ENCODE measurements at places on chromosomes 13 and 19.
A peak's percentile ranks its signal among the peaks of the same experiment; 100 is the strongest.

DNA sequence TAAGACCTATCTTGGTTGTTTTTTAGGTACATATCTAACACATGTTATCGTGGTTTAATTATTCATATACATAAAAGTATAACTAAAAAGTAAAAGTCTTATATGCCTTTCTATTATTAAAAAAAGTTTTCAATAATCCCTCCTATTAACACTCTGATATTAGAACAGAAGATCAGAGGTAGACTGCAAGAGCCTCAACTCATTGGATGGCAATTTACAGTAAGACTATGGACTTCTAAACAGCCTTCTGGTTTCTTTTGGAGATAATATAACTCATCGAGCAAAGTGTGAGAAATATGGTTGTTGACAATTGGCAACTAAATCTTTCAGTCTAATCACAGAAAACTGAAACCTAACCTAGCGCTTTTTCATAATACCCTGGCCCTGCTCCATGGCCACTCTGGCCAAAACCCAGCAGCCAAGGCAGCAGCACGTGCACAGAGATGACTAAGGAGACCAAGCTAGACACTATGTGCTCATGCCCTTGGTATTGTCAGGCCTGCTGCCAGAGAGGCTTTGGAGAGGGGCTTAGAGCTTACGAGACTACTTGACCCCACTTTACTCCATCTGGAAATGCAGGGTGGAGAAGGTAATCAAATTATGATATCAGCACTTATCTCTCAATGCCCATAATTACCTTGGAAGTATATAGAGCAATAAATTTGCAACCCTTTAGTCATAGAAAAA is 40.6 kb upstream of the EEF1AKMT1 start:
- DNase-seq, result no peak

- DNase-seq, result no peak
Measured at GRCh38 chr13:33229446-33230177, 55.9 kb downstream of the STARD13 start.

- no peak for DNase-seq
Measured at GRCh38 chr19:48874303-48875135, 2.3 kb downstream of the PPP1R15A start.

GRCh38 chr13:106382534-106382933 is 152.9 kb downstream of the EFNB2 start:
- no peak for DNase-seq

- DNase-seq, result no peak
Measured at GRCh38 chr13:111121506-111121905, 6.4 kb downstream of the ARHGEF7 start.

- DNase-seq, result no peak
Measured at GRCh38 chr19:28843761-28844492, 369.0 kb downstream of the UQCRFS1 start.

DNA sequence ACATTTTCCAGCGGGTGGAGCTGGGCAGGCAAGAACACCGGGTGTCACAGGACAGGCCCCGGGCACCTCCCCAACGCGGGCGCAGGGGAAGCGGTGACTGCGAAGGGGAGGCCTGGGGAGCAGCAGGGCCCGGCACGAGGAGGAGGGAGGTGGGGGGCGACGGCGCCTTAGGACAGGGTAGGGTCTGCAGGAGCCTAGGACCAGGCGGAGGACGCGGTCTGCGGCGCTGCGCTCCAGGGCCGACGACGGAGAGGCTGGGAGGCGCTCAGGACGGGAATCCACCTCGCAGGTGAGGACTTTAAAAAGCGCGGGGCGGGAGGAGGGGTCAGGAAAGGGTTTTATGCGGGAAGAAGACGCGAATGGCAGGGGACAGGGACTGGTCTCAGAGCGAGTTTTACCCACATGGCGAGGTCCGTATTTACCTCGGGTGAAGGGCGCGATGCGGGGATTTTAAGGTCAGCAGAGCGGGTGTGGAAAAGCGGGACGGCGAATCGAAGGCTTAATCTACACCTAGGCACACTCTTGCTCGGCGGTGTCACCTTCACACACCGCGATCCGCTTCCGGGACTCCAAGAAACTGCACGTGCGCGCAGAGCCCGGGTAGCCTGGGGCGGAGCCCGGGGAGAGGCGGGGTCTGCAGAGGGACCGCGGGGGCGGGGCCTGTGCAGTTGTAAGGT is 13.5 kb downstream of the ERVV-2 start:
- peak; percentile 28 for DNase-seq

GRCh38 chr13:48873587-48873986 is 102.1 kb upstream of the FNDC3A start:
- no peak for DNase-seq

- peak; percentile 27 for DNase-seq
Measured at GRCh38 chr13:112968380-112968909, 569 bp upstream of the MCF2L start.

GRCh38 chr13:76917095-76917494 is 30.9 kb upstream of the KCTD12 start:
- DNase-seq, result no peak

- DNase-seq, result no peak
Measured at GRCh38 chr19:4501691-4502090, 16.6 kb downstream of the PLIN4 start.

DNA sequence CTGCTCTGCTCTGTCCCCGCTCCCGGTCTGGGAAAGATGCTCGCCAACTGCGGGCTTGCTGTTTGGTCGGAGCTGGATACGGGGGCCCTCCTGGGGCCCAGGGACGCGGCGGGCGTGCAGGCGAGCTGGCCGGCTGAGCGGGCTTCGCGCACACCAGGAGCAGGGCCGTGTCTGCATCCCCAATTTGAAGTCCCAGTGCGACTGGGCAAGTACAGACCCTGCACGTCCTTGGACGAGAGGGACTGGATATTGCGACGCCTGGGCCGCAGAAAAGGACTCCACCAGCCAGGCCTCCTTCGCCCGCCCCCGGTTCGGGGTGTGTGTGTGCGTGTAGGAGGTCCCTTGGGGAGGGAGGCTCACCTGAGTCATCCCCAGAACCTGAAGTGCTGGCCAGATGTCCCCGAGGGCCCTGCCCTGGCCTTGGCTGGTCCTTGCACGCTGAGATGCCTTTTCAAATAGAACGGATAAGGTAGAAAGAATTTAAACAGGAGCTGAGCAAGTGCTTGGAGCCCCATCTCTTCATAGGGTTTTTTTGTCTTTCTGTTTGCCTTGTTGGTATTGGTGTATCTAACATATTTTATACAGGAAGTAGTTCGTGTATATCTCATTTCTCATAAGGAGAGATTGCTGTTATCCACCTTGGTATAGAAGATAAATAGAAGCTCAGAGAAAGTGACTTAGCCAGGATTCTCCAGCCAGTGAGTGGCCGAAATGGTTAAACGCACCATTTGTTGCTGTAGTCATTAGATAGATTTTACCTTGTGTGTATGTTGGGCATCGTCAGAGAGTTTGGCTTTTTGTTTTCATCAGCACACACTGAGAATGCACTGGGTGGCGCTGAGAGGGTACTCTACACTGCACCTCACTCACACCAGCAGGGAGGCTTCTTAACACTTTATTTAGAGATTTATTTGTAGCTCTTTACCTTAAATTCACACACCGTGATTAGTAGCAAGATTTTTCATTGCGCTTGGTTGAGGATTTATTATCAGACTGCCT is 1.1 kb downstream of the NAXD start:
- DNase-seq, result peak; percentile 38

- no peak for DNase-seq
Measured at GRCh38 chr13:61695147-61695546, 279.5 kb upstream of the PCDH20 start.

GRCh38 chr13:21620861-21621260 is 16.9 kb upstream of the MICU2 start:
- no peak for DNase-seq

GRCh38 chr19:1066748-1067340 is at the start of gene ARHGAP45:
TSS of gene ARHGAP45 (plus strand) at chr19:1067167. CDS start at chr19:1067406, 239 bp downstream.
- peak; percentile 80 for DNase-seq

DNA sequence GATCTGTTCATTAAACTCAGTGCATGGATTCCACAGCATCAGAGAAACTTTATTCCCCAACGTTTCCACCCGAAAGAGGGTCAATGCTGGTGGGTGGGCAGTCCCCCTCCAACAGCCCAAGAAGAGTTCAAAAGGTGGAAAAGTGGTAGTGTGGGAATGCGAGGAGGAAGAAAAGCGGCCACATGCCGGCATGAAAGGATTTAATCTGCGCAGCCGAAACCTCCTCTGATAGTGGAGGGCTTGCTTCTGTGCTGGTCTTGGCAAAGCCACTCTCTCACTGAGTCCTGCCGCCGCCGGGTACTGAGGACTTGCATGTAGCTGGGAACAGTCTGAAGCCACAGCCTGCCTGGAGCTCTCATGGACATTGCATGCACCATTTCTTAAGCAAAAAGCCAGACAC is 136.2 kb upstream of the ZNF536 start:
- DNase-seq, result no peak

GRCh38 chr19:17037966-17038500 is 11.4 kb upstream of the CPAMD8 start:
- DNase-seq, result no peak

GRCh38 chr13:74367193-74367592 is 233.0 kb upstream of the KLF12 start:
- DNase-seq, result no peak

DNA sequence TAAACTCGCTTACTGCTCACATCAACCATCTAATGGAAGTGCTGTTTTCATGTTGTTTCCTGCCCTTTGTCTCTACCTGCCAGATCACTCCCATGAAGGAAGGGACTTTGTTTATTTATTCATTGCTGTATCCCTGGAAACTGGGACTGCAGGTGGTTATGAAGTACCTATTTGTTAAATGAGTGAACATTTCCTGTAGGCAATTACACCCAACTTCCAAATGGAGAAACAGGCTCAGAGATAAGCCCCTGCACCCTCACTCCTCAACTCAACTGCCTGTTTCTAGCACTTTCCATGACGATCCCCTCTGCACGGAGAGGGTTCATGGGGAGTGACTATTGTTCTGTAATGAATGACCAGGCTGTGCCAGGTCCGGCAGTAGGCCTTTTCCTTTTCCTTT is 1.9 kb upstream of the SELENOW start:
- DNase-seq, result no peak

- no peak for DNase-seq
Measured at GRCh38 chr19:9971166-9971897, 35.0 kb upstream of the OLFM2 start.

GRCh38 chr13:82569581-82569980 is 1312.7 kb downstream of the SLITRK1 start:
- DNase-seq, result no peak

DNA sequence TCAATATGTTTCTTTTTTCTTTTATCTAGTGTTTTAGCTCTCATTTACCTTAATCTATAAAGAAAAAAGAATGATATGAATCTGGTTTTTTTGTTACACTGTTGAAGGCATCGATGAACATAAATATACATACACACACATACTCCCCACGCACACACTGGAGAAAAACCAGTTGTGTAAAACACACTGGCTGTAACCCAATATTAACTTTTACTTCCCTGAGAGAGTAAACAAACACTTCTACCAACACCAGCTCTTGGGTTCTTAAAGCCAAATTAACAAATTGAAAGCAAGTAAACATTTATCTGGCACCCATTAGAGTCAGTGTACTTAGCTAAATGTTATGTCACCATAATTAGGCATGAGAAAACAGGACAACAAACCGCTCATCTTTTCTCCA is 145.7 kb downstream of the ABCC4 start:
- no peak for DNase-seq

DNA sequence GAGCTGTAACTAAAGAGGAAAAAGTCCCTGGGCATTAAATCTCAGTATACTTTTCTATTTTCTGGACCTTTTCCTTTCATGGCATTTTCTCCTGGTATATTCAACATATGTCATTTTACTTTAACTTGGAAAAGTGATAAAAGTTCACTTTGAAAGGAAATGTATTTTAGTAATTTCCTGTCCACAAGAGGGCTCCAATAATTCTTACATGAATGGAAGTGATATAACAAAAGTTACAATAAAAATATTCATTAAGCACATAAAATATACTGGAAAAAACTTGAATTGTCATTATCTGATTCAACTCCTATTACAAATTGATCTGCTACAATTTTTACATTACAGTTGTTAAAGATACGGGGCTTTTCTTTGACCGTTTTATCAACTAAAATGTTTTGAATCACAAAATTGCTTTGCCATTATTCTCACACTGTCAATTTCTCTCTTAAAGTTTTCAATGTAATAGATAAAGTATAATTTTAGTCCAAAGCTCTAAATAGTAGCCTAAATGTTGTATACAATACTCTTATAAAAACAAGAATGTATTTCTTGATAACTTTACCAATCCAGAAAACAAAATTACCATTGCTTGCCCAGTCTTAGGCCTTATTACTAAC is 4.9 kb downstream of the UBL3 start:
- DNase-seq, result no peak

DNA sequence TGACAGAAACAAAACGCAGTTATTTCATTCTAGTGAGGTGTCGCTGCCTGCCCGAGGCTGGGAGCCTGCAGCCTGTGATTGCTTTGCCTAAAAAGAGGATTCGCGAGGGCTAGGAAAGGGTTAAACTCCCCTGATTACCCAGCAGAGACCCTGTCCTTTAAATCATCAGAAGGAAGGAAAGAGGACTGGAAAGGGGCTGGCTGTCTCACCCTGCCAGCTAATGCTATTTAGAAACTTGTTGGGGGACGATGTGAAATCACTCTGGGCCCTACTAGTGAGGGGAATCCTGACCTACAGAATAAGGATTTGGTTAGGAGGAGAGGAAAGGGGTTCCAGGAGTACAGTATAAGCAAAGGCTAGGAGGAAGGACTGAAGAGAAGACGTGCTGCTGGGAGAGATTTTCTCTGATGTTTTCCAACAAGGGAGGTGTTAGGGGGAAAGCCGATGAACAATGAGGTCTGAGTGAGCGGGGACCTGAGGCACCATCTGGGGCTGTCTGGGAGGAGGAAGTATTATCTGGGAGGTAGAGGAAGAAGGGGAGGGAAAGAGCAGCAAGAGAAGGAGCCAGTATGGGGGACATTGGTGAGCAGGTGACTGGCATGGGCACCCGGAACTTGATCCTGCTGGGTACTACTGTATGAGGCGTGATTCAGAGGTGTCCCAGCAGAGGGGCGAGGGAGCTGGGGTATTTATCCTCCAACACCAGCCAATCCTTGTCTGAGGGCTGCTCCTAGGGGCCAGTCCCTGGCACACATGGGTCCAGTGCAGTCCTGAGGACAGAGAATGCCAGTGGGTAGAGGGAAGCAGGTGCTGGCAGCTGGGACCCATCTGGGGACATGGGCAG is 55.7 kb upstream of the PTPRS start:
- no peak for DNase-seq

Measured in stimulated activated CD4-positive, alpha-beta T cell treated with anti-CD3 and anti-CD28 coated beads, Interleukin-1b, Interleukin-23, amount 100 ng/mL, for 48 hours (primary cell).